ENCODE measurements at places on chromosomes 4 and X. TPM values are rescaled to one million over a fixed set of nuclear protein-coding genes. Genes with fewer than 3 reads are reported as not detected.

Gene EDA2R
- 19.5 TPM for total RNA-seq

Gene TEX13C
- total RNA-seq: 0.21 TPM

GRCh38 chr4:152100379-152101201 is 339.8 kb upstream of the GATB start:
- DNase-seq: no peak

- no peak for DNase-seq
These were observed 20.5 kb upstream of the BLTP1 start for GRCh38 chr4:122131562-122132157.

- no peak for DNase-seq
These were observed 52.6 kb downstream of the LIMCH1 start for GRCh38 chr4:41590591-41590990.

GRCh38 chr4:150572704-150573504 is 9.0 kb upstream of the MAB21L2 start:
- no peak for DNase-seq

DNA sequence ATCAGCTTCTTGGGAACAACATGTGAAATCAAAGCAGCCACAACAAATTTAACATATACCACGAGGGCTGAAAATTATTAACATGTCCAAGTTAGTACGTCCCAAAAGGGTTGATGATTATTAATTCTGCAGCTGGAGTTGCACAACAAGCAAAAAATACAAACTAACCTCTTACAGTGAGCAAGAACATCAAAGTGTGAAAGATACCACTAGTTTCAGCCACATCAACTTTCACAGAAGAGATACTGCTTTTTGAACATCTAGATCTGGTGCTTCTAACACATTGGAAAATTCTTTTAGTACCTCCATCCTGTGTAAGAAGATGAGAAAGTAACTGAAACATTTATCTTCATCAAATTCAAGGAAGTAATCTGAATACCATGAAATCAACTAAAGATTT is 334.1 kb downstream of the PCDH7 start:
- no peak for DNase-seq
